Glomerular endothelial cell (primary cell): ENCODE measurements at places on chromosomes 11 and 22. TPM values are rescaled to one million over a fixed set of nuclear protein-coding genes. Genes with fewer than 3 reads are reported as not detected.

OR52A1 gene
- total RNA-seq = not detected in 2 replicates

DTX4 gene
- total RNA-seq = 1.2 and 1.8 TPM in 2 replicates

LBHD1 gene
- total RNA-seq = 2.1 and 7.1 TPM in 2 replicates

MYEOV gene
- total RNA-seq = 1.2 and 1.9 TPM in 2 replicates

TMPRSS5 gene
- total RNA-seq = 0.19 and 1.1 TPM in 2 replicates

MCHR1 gene
- 0.88 TPM in 1 of 2 replicates, not detected in the other for total RNA-seq

GLYAT gene
- not detected in 2 replicates for total RNA-seq

TRIM49 gene
- total RNA-seq = not detected in 2 replicates

RASL10A gene
- total RNA-seq = 0.10 and 0.93 TPM in 2 replicates

LMO2 gene
- 47.8 and 67.6 TPM in 2 replicates for total RNA-seq

TENM4 gene
- 6.5 and 7.3 TPM in 2 replicates for total RNA-seq

LRP4 gene
- 6.2 and 7.5 TPM in 2 replicates for total RNA-seq

SCN3B gene
- total RNA-seq = 5.4 and 5.8 TPM in 2 replicates

ART5 gene
- total RNA-seq = 0.23 TPM in 1 of 2 replicates, not detected in the other

CARD18 gene
- not detected in 2 replicates for total RNA-seq

RIBC2 gene
- 0.23 TPM in 1 of 2 replicates, not detected in the other for total RNA-seq

TUBA8 gene
- total RNA-seq = 0.19 and 1.8 TPM in 2 replicates

OR51D1 gene
- total RNA-seq = not detected in 2 replicates

ZFP91 gene
- total RNA-seq = 34.5 and 38.1 TPM in 2 replicates

GPHA2 gene
- total RNA-seq = not detected in 2 replicates

C11orf97 gene
- not detected in 2 replicates for total RNA-seq

CD3D gene
- total RNA-seq = not detected in 2 replicates

C22orf42 gene
- not detected in 2 replicates for total RNA-seq

MN1 gene
- total RNA-seq = 8.0 and 12.7 TPM in 2 replicates

OR52H1 gene
- total RNA-seq = not detected in 2 replicates

DNAL4 gene
- 14.6 and 20.2 TPM in 2 replicates for total RNA-seq

SLC6A5 gene
- not detected in 2 replicates for total RNA-seq

TRIM34 gene
- total RNA-seq = 9.2 and 12.1 TPM in 2 replicates

SCN4B gene
- total RNA-seq = 0.23 and 0.92 TPM in 2 replicates

GNAZ gene
- 0.12 and 0.78 TPM in 2 replicates for total RNA-seq

ARHGEF12 gene
- 70.3 and 107 TPM in 2 replicates for total RNA-seq

PKDREJ gene
- not detected in 2 replicates for total RNA-seq

RTN4RL2 gene
- 0.23 and 1.5 TPM in 2 replicates for total RNA-seq

PITPNB gene
- total RNA-seq = 40.9 and 56.8 TPM in 2 replicates

MMP3 gene
- not detected in 2 replicates for total RNA-seq

ARHGAP32 gene
- 8.0 and 11.7 TPM in 2 replicates for total RNA-seq

C11orf87 gene
- total RNA-seq = 0.12 TPM in 1 of 2 replicates, not detected in the other

SLC25A45 gene
- total RNA-seq = 2.0 and 3.5 TPM in 2 replicates

TMEM184B gene
- total RNA-seq = 128 and 165 TPM in 2 replicates

GALR3 gene
- not detected in 2 replicates for total RNA-seq

CASP5 gene
- not detected in 2 replicates for total RNA-seq

TNKS1BP1 gene
- total RNA-seq = 107 and 154 TPM in 2 replicates

SGSM1 gene
- 0.18 TPM in 1 of 2 replicates, not detected in the other for total RNA-seq
